Activated CD4-positive, alpha-beta memory T cell treated with anti-CD3 and anti-CD28 coated beads, Interleukin-2, amount 10 ng/mL, durations not matched to agents 7 days and 5 days (primary cell): ENCODE measurements at places on chromosomes 7 and 10. TPM values are rescaled to one million over a fixed set of nuclear protein-coding genes. Genes with fewer than 3 reads are reported as not detected.
A peak's percentile ranks its signal among the peaks of the same experiment; 100 is the strongest.

GRCh38 chr7:51261950-51262795 is 54.4 kb downstream of the COBL start:
- H3K36me3 ChIP-seq: no peaks in the 10 kb centered on the region
- H3K4me3 ChIP-seq: no peak overlapping the region
- no peak for DNase-seq
- H3K27me3 ChIP-seq: peaks cover 2% of the 10 kb centered on the region
- no peak overlapping the region for H3K27ac ChIP-seq
- H3K4me1 ChIP-seq: no peaks in the 10 kb centered on the region

The NUP205 gene
- 91.2 TPM for total RNA-seq

The ZNF804B gene
- total RNA-seq: not detected

GRCh38 chr7:157979636-157980340 is 607.8 kb downstream of the PTPRN2 start:
- no peak for DNase-seq
- no peaks in the 10 kb centered on the region for H3K4me1 ChIP-seq

DNA sequence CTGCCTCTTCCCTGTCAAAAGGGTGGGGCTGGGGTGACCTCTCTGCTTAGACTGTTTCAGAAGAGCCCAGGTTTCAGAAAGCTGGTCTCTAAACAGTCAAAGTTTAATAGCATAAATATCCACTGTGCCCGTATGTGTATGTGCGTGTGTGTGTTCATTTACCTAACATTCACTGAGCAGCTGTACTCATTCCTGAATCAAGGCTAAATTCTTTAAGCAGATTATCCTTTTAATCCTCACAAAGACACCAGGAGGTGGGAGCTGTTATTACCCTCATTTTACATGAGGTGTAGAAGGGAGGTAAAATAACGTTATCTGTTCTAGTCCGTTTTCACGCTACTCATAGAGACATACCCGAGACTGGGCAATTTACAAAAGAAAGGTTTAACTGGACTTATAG is 72.2 kb downstream of the RSU1 start:
- no peaks in the 10 kb centered on the region for H3K27me3 ChIP-seq
- no peak overlapping the region for H3K4me3 ChIP-seq
- H3K27ac ChIP-seq: no peak overlapping the region
- H3K4me1 ChIP-seq: no peaks in the 10 kb centered on the region
- peaks cover 19% of the 10 kb centered on the region for H3K36me3 ChIP-seq

- H3K4me3 ChIP-seq: no peak overlapping the region
- peaks cover 47% of the 10 kb centered on the region for H3K4me1 ChIP-seq
- H3K27me3 ChIP-seq: no peaks in the 10 kb centered on the region
- no peak overlapping the region for H3K27ac ChIP-seq
- H3K36me3 ChIP-seq: peaks cover 45% of the 10 kb centered on the region
These were observed 41.5 kb downstream of the CDK6 start for GRCh38 chr7:92794831-92795230.

The DOCK4 gene
- 0.35 TPM for total RNA-seq

The PPP1R17 gene
- not detected for total RNA-seq

- H3K4me1 ChIP-seq: no peaks in the 10 kb centered on the region
- H3K4me3 ChIP-seq: no peak overlapping the region
- DNase-seq: no peak
- no peaks in the 10 kb centered on the region for H3K27me3 ChIP-seq
- no peaks in the 10 kb centered on the region for H3K36me3 ChIP-seq
These were observed 98.3 kb downstream of the TMEM130 start for GRCh38 chr7:98771519-98771918.

The PVRIG gene
- 70.5 TPM for total RNA-seq

- H3K27ac ChIP-seq: no peak overlapping the region
- H3K4me1 ChIP-seq: no peaks in the 10 kb centered on the region
- H3K27me3 ChIP-seq: no peaks in the 10 kb centered on the region
- DNase-seq: no peak
- no peaks in the 10 kb centered on the region for H3K36me3 ChIP-seq
These were observed 228.4 kb downstream of the FANK1 start for GRCh38 chr10:126124668-126125349.

- H3K27ac ChIP-seq: no peak overlapping the region
- H3K36me3 ChIP-seq: no peaks in the 10 kb centered on the region
- no peak overlapping the region for H3K4me3 ChIP-seq
- no peak for DNase-seq
- no peaks in the 10 kb centered on the region for H3K27me3 ChIP-seq
These were observed 41.8 kb upstream of the SEMA3A start for GRCh38 chr7:84236398-84236797.

GRCh38 chr10:86446987-86447386 is 74.6 kb downstream of the WAPL start:
- no peak overlapping the region for H3K27ac ChIP-seq
- H3K4me3 ChIP-seq: no peak overlapping the region
- peaks cover 14% of the 10 kb centered on the region for H3K4me1 ChIP-seq
- peaks cover 69% of the 10 kb centered on the region for H3K36me3 ChIP-seq
- no peak for DNase-seq

DNA sequence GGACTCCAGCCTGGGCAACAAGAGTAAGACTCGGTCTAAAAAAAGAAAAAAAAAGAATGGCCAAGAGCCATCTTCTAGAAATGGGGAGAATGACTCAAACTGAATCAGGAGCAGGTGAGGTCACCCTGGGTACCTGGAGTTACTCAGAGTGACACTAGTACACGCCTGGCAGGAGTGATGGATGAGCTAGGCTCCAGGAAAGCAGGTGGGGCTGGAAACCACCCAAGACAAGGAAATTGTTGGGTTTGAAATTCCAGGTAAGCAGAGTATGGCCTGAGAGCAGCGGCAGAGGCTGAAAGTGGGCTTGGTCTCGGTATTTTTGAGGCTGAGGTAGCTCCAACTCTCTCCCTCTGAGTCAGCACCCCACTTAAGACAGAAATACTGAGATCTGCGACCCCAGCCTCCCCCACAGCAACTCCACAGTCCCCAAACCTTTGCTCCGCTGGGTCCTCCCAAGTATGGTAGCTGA is 18.5 kb downstream of the DDIT4 start:
- H3K36me3 ChIP-seq: peaks cover 12% of the 10 kb centered on the region
- peak; percentile 60 for DNase-seq

The HK1 gene
- total RNA-seq: 146 TPM

- no peak overlapping the region for H3K4me3 ChIP-seq
- no peak overlapping the region for H3K27ac ChIP-seq
- H3K27me3 ChIP-seq: no peaks in the 10 kb centered on the region
- no peak for DNase-seq
- H3K4me1 ChIP-seq: no peaks in the 10 kb centered on the region
These were observed 98.8 kb downstream of the CACNB2 start for GRCh38 chr10:18238870-18239485.

DNA sequence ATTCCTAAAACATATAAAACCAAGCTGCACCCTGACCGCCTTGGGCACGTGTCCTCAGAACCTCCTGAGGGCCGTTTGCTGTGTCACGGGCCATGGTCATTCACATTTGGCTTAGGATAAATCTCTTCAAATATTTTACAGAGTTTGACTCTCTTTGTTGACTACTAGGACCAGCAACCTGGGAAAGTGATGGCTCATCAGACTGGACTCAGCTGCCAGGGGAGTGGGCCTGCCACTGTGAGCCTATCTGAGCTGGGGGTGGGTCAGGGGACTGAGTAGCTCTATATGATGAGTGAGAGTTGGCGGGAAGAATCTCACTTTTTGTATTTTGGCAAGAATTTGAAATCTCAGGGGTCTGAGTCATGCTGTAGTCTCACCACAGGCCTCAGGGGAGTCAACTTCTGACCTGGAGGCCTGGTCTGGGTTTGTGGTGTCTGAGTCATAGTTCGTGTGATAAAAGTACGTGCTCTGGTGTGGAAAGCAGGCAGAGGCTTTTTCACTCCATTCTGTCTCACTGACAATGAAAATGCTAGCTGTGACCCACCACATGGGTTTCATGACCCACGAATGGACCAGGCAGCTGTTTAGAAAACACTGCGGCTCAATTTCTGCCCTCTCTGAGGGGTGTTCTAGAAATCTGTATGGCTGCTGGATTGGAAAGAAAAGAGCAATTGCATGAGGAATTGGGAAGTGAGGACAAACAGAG is 4.2 kb upstream of the UPP1 start:
- peaks cover 20% of the 10 kb centered on the region for H3K36me3 ChIP-seq
- H3K27me3 ChIP-seq: no peaks in the 10 kb centered on the region
- peak overlapping the region; percentile 36 for H3K4me3 ChIP-seq
- DNase-seq: peak; percentile 87
- H3K27ac ChIP-seq: peak overlapping the region; percentile 95

The PRSS2 gene
- total RNA-seq: not detected

GRCh38 chr10:99330347-99330924 is 1.3 kb downstream of the CNNM1 start:
- no peak for DNase-seq
- H3K27ac ChIP-seq: no peak overlapping the region
- peaks cover 6% of the 10 kb centered on the region for H3K36me3 ChIP-seq
- peaks cover 7% of the 10 kb centered on the region for H3K4me1 ChIP-seq
- H3K27me3 ChIP-seq: peaks cover 36% of the 10 kb centered on the region

GRCh38 chr7:98869597-98870120 is at the start of gene TMEM130:
Gene TMEM130 (minus strand): TSS chr7:98870014. CDS start chr7:98869861, 153 bp downstream.
- H3K27me3 ChIP-seq: peaks cover 22% of the 10 kb centered on the region
- H3K4me1 ChIP-seq: peaks cover 8% of the 10 kb centered on the region
- DNase-seq: no peak
- no peaks in the 10 kb centered on the region for H3K36me3 ChIP-seq
- H3K4me3 ChIP-seq: peak within 1 kb of the TSS; percentile 66
